Right lobe of liver (tissue), 6 donors: ENCODE measurements at places on chromosomes 2 and 18. TPM values are rescaled to one million over a fixed set of nuclear protein-coding genes. Genes with fewer than 3 reads are reported as not detected.

Gene CRYBA2
- not detected for total RNA-seq

Gene AQP12B
- total RNA-seq: not detected

Gene MAP3K19
- total RNA-seq: not detected

Gene STK39
- total RNA-seq: 0.50 TPM

GRCh38 chr2:236521556-236521955 is 48.1 kb upstream of the ACKR3 start:
- DNase-seq: no peak
- no peaks in the 10 kb centered on the region for H3K27me3 ChIP-seq
- H3K36me3 ChIP-seq: no peaks in the 10 kb centered on the region
- H3K4me1 ChIP-seq: no peaks in the 10 kb centered on the region
- no peak overlapping the region for H3K4me3 ChIP-seq

- no peak overlapping the region for H3K27ac ChIP-seq
- no peak overlapping the region for H3K4me3 ChIP-seq
- no peak for DNase-seq
- no peaks in the 10 kb centered on the region for H3K36me3 ChIP-seq
- H3K4me1 ChIP-seq: no peaks in the 10 kb centered on the region
Observed at GRCh38 chr2:153228904-153229303, 249.7 kb downstream of the RPRM start.

DNA sequence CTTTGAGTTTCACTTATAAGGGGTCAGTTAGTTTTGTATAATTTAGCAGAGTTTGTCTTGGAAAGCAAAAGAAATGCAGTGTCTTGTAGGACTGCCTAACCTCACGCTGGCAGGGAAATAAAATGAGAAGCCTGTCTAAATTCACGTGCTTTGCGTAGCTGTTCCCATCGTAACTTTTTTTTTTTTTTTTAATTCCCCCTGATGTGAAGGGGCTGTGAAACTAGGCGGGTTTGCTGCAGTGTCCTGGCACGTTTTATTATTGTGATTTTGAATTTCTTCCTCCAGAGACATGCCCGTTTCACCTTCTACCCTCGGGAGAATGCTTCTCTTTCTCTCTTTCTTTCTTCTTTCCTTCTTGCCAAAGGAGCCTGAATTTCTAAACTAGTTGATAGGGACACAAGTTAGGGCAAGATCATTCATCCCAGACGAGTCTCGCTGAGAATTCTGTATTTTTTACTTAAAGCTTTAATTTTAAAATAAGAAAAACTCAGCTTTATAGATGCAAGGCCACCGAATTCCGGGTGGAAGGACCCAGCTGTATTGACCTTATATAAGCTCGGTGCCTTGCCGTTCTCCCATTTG is 2.3 kb downstream of the MEIS1 start:
- H3K4me3 ChIP-seq: peak overlapping the region; percentile 64
- H3K27ac ChIP-seq: peak overlapping the region; percentile 70
- no peaks in the 10 kb centered on the region for H3K4me1 ChIP-seq
- no peak for DNase-seq

- no peak for DNase-seq
- H3K36me3 ChIP-seq: no peaks in the 10 kb centered on the region
- peaks cover 47% of the 10 kb centered on the region for H3K4me1 ChIP-seq
- no peaks in the 10 kb centered on the region for H3K27me3 ChIP-seq
- H3K4me3 ChIP-seq: no peak overlapping the region
- peak overlapping the region; percentile 45 for H3K27ac ChIP-seq
Observed at GRCh38 chr2:10324095-10324832, 21.6 kb downstream of the HPCAL1 start.

GRCh38 chr2:160321006-160321405 is 120.9 kb upstream of the ITGB6 start:
- H3K4me1 ChIP-seq: peaks cover 3% of the 10 kb centered on the region
- no peaks in the 10 kb centered on the region for H3K27me3 ChIP-seq
- H3K27ac ChIP-seq: no peak overlapping the region
- no peak for DNase-seq

DNA sequence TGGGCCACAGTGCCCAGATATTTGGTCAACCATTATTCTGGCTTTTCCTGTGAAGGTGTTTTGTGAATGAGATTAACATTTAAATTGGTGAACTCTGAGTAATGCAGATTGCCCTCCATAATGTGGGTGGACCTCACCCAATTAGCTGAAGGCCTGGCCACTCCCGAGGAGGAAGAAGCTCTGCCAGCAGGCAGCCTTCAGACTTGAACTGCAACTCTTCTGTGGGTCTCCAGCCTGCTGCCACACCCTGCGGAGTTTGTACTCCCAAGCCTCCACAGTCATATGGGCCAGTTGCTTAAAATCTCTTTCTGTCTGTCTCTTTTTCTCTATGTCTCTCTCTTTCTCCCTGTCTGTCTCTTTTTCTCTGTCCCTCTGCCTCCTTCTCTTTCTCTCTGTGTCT is 262.7 kb downstream of the MYCN start:
- no peaks in the 10 kb centered on the region for H3K27me3 ChIP-seq
- H3K36me3 ChIP-seq: no peaks in the 10 kb centered on the region
- H3K4me3 ChIP-seq: no peak overlapping the region
- no peaks in the 10 kb centered on the region for H3K4me1 ChIP-seq
- DNase-seq: no peak

GRCh38 chr2:168641636-168642035 is 160.8 kb upstream of the NOSTRIN start:
- no peaks in the 10 kb centered on the region for H3K36me3 ChIP-seq
- H3K4me1 ChIP-seq: no peaks in the 10 kb centered on the region
- H3K27me3 ChIP-seq: no peaks in the 10 kb centered on the region
- no peak overlapping the region for H3K4me3 ChIP-seq
- no peak for DNase-seq
- no peak overlapping the region for H3K27ac ChIP-seq

GRCh38 chr2:169664978-169665930 is 29.0 kb downstream of the CFAP210 start:
- no peaks in the 10 kb centered on the region for H3K36me3 ChIP-seq
- H3K4me1 ChIP-seq: no peaks in the 10 kb centered on the region
- DNase-seq: no peak
- H3K4me3 ChIP-seq: no peak overlapping the region
- no peak overlapping the region for H3K27ac ChIP-seq

DNA sequence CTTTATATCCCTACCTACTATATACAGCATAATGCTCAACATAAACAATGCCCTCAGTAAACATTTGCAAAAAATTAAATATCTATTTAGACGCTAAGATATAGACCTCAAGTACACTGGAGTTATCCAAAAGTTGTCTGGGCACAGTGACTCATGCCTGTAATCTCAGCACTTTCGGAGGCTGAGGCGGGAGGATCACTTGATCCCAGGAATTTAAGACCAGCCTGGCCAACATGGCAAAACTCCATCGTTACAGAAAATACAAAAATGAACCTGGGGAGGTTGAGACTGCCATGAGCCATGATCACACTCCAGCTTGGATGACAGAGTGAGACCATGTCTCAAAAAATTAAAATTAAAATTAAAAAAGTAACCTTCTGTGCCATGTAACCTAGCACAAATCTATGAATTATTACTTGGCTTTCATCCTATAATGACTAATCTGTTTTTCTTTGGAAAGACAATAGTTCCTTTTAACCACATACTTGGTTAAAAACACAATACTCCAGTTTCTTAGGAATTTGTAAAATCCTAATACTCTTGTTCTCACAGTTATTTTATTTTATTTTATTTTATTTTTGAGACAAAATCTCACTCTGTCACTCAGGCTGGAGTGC is 6.7 kb upstream of the TNFAIP6 start:
- no peaks in the 10 kb centered on the region for H3K27me3 ChIP-seq
- no peaks in the 10 kb centered on the region for H3K36me3 ChIP-seq
- no peak overlapping the region for H3K27ac ChIP-seq
- H3K4me3 ChIP-seq: no peak overlapping the region

GRCh38 chr18:59189746-59190145 is 30.2 kb upstream of the GRP start:
- H3K4me1 ChIP-seq: no peaks in the 10 kb centered on the region
- no peaks in the 10 kb centered on the region for H3K36me3 ChIP-seq
- H3K4me3 ChIP-seq: no peak overlapping the region

GRCh38 chr18:46332286-46332801 is 228.2 kb downstream of the HAUS1 start:
- H3K27me3 ChIP-seq: no peaks in the 10 kb centered on the region
- peak overlapping the region; percentile 78 for H3K27ac ChIP-seq
- H3K4me1 ChIP-seq: no peaks in the 10 kb centered on the region
- H3K36me3 ChIP-seq: no peaks in the 10 kb centered on the region

DNA sequence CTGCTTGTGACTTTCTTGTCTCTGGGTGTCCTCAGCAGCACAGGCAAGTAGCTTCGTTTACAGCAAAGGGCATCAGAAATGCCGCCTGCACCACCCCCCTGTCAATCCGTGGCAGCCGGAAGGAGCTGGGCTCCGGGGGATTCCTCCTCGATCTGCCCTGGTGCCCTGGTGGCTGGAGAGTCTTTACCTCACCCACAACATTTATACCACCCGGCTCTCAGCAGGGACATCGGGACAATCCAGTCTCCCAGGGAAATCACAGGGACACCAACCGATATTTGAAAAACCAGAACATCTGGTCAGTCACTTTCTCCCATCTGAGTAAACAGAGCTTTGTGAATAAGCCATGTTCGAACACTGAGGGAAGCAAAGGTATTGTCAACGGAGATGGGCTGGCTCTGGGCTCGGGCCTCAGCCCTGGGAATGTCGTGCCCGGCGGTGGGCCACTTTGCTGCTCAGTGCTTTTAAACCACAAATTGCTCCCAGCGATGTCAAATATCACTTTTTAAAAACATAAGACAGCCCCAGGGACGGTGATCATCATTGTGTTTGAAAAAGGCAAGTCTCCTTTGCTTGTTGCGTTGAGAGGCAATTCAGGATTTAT is 210.0 kb upstream of the SALL3 start:
- no peak overlapping the region for H3K27ac ChIP-seq
- DNase-seq: no peak
- no peak overlapping the region for H3K4me3 ChIP-seq

DNA sequence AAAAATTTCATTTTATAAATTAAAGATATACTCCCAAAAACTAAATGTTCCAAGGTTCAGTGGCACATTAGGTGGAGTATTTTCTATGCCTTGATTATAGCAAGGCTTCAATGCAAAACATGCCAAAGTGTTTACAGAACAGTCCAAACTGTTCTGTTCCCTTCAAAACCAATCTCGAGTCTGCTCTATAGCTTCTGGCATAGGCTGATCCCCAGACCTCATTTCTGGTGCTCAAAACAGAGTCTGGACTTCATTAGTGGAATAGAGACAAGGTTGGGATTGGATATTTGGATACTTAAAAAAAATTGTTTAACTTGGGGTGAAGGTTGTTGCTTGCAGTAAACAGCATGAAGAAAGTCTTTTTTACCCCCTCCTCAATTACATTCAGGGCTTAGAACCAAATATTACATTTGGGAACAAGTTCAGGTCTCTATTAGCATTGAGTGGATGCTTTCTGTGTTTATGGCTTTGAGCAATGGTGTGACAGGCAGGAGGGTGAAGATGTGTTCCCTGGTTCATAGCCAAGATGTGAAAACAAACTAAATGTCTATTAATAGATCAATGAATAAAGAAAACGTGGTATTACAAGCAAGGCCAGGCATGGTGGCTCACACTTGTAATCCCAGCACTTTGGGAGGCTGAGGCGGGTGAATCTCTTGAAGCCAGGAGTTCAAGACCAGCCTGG is 208.1 kb upstream of the RND3 start:
- no peaks in the 10 kb centered on the region for H3K27me3 ChIP-seq
- H3K4me3 ChIP-seq: no peak overlapping the region
- H3K4me1 ChIP-seq: no peaks in the 10 kb centered on the region
- no peak for DNase-seq
- H3K36me3 ChIP-seq: no peaks in the 10 kb centered on the region

GRCh38 chr2:132473174-132473883 is 56.7 kb downstream of the GPR39 start:
- no peak for DNase-seq
- no peaks in the 10 kb centered on the region for H3K36me3 ChIP-seq
- no peaks in the 10 kb centered on the region for H3K27me3 ChIP-seq
- no peaks in the 10 kb centered on the region for H3K4me1 ChIP-seq

DNA sequence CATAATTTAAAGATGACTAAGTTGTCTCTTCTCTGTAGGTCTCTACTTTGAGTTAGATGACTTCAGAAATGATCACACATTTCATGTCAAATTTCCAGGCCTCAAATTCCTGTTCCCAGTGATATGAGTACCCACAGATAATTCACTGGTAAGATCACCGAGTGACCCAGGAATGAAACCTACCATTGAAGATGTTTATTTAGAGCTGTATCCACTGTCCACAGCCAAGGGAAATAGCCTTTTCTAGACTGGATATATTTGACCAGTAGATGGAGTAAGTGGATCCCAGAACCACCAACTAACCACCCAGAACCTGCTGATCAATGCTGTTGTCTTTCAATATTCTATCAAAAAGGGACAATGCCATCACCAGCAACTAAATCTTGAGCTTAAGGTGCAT is 238.8 kb downstream of the SLC8A1 start:
- H3K4me1 ChIP-seq: no peaks in the 10 kb centered on the region
- H3K27ac ChIP-seq: no peak overlapping the region
- no peak for DNase-seq
- no peak overlapping the region for H3K4me3 ChIP-seq

DNA sequence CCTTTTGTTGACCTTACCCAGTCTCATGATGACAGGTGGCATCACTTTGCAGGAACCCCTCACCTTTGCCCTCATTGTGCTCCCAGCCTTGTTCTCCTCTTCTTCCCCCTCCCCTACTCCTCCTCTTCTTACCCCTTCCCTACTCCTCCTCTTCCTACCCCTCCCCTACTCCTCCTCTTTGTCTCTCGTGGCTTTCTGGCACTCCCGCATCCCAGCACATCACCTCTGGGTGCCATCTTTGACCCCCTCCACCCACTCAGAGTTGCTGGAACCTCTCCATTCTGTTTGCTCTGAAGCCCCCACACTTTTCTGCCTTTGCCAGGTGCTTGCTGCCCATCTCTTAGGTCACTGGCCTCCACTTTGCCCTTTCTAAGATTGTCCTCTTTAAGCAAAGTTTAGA is 17.1 kb downstream of the UBE2F start:
- H3K27ac ChIP-seq: no peak overlapping the region
- no peaks in the 10 kb centered on the region for H3K4me1 ChIP-seq
- H3K27me3 ChIP-seq: no peaks in the 10 kb centered on the region
- no peak for DNase-seq

DNA sequence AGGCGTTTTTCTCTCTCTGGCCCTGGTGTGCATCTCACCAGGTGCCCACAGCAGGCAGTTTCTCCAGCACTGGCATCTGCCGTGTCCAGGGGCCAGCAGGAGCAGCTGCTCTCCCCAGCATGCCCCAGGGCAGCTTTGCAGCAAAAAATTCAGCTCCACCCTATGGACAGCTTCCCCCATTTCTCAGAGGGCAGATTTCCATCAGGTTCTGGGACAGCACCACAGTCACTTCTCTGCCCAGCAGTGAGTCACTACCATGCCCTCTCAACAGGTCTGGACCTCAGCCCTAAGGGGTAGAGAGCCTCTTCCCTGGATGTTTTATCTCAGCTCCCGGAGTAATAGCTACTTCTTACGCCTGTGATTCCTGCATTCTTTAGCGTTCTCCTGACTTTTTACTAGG is 170.2 kb upstream of the RAB12 start:
- H3K36me3 ChIP-seq: no peaks in the 10 kb centered on the region
- no peak overlapping the region for H3K27ac ChIP-seq
- no peak overlapping the region for H3K4me3 ChIP-seq
- no peak for DNase-seq
- no peaks in the 10 kb centered on the region for H3K27me3 ChIP-seq
- no peaks in the 10 kb centered on the region for H3K4me1 ChIP-seq

- no peaks in the 10 kb centered on the region for H3K27me3 ChIP-seq
- H3K4me3 ChIP-seq: no peak overlapping the region
- H3K27ac ChIP-seq: no peak overlapping the region
- no peaks in the 10 kb centered on the region for H3K4me1 ChIP-seq
Observed at GRCh38 chr2:192687015-192687414, 492.3 kb upstream of the TMEFF2 start.

- peaks cover 8% of the 10 kb centered on the region for H3K4me1 ChIP-seq
- H3K36me3 ChIP-seq: no peaks in the 10 kb centered on the region
- DNase-seq: no peak
- H3K4me3 ChIP-seq: no peak overlapping the region
- no peak overlapping the region for H3K27ac ChIP-seq
- H3K27me3 ChIP-seq: no peaks in the 10 kb centered on the region
Observed at GRCh38 chr2:222878301-222878876, 17.6 kb downstream of the ACSL3 start.
